ENCODE measurements at places on chromosomes 2 and 18.

DNA sequence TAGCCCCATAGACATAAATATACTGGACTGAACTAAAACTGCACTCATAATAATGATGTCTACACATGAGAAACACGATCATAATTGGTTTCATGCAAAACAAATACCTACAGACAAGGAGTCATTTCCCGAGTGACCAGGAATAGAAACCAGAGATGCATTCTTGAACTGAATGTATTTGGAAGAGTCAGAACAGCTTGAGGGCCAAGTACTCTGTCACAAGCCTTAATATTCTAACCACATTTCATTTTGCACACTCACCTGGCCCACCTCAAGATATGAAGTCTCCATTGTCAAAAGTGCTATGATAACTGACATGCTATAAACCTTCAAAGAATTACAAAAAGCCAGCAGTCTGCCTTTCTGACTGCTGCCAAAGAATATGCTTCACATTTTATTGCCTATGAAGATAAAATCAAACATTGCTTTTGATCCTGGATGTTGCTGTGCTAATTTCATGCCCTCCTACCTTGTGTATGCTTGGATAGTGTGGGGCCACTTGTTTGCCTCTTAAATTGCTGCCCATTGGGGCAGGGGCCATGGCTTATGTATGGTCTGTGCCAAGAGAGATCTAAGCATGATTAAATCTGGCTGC lies 18.9 kb upstream of the ASAP2 start:
- DNase-seq, result no peak

GRCh38 chr2:240472078-240472790 lies 36.8 kb downstream of the GPC1 start:
- no peak for DNase-seq

GRCh38 chr18:44704135-44704789 lies 23.6 kb downstream of the SETBP1 start:
- DNase-seq, result no peak

DNA sequence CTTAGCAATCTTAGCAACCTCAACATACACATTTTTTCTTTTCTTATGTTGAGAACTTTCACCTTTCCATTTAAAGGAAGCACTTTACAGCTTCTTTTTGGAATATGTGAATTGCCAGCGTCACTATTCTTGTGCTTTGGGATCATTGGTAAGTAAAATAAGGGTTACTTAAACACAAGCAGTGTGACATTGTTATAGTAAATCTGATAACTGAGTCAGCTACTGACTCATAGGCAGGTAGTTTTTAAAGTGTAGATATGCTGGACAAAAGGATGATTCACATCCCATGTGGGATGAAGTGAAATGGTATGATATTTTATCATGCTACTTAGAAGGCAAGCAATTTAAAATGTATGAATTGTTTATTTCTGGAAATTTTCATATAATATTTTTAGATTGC lies 637.2 kb downstream of the DCDC2C start:
- DNase-seq, result no peak

DNA sequence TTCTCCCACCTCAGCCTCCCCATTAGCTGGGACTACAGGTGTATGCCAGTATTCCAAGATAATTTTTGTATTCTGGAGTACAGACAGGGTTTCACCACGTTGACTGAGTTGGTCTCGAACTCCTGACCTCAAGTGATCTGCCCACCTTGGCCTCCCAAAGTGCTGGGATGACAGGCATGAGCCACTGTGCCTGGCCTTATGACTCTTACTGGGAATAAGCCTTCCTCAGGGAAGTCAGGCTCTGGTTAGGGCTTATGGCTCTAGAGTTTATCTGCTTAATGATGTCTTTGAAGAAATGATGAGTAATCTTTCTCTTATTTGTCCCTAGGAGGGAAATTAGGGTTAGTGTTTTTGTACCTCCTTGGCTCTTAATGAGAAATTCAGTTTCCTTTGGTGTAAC lies 187.7 kb downstream of the FAM210A start:
- no peak for DNase-seq

DNA sequence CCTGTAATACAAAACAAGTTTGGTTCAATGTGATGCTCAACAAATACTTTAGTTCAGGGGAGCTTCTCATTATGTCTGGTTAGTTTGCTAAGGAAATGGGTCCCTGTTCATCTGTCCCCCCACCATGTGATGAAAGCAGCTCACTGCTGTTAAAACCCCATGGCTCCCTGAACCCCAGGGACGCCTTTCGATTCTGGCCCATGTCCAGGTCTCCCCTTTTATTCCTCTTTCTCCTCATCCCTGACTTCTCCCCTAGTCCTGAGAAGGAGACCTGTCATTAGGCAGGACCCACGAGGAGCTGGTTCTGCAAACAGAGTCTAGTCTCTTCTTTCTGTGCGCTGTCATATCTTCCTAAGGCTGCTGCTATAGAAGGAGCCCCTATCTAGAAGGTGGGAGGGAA lies 213.3 kb upstream of the OSR1 start:
- DNase-seq, result no peak

GRCh38 chr18:6994771-6995430 lies 122.7 kb downstream of the LAMA1 start:
- no peak for DNase-seq

DNA sequence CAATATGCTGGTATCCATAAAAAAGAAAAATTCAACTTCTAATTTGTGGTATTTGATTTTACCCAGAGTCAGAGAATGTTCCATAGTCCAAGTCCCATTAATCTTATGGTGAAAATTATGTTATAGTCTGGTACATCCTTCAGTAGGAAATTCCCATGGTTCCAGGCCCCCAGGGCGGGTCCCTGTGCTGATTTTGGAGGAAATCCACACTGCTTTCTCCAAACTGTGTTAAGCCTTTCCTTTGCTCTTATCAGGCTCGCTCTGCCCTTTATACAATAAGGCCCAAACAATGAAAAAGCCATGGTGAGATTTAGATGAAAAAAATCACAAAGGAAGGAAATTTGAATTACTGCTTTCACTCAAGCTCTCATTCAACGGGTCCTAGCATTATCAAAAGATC lies 46.8 kb upstream of the DARS1 start:
- DNase-seq, result no peak

DNA sequence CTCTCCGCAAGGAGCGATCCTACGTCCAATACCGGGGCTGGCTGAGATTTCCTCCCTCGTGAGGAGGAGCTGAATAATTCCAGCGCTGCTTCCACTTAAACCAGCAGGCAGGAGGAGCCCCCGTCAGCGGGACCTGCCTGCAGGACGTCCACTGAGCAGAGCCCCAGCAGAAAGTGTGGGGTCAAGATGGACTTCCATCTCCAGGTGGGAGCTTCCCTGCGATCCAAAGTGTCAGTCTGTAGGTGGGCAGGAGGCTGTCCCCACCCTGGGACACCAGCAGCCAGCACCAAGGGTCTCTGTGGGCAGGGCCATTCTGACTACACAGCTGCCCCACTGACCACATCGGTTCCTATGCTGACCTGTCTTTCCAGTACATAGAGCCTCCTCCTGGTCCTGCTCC lies 462 bp upstream of the OTOS start:
- DNase-seq, result no peak

DNA sequence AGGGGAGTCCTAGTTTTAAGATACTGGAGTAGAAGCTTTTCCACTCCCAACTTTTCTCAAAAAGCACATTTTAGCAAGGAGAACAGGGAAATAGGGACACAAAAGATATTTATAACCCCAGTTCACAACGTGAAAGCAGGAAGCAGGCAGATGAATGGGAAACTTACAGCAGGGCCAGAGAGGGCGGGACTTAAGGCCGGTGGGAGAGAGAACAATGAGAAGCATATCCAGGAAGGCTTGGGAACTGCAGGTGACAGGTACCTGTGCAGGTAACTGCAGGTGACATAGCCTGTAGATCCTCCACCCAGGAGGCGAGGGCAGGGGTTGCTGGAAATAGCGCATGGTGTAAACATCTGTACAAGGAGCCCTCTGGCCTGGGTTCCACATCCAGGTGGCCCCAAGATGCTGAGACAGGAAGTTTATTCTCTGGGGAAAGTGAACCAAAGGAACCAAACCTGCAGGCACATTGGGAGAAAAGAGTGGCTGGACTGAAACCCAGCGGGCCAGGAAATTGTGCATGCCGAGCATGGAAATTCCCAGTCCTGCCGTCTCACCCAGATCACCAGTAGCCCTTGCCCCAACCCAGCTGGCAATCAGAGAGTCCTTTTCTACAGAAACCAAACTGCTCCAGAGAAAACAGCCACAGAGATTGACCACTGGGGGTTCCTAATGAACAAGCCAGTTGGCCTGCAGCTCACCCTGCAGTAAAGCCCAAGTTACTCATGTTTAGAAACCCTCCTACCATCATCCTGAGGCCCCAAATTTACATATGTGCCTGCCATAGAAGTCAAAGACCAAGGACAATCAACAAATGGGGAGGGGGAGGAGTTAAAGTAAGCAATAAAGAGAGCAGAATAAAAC lies 24.3 kb upstream of the COL6A3 start:
- no peak for DNase-seq
